Activated CD4-positive, alpha-beta T cell treated with anti-CD3 and anti-CD28 coated beads, Interleukin-2, Interleukin-4, amounts not matched to agents 100 ng/mL and 50 ng/mL, durations not matched to agents 16 hours and 8 hours (primary cell): ENCODE measurements at places on chromosomes 3 and 15.
A peak's percentile ranks its signal among the peaks of the same experiment; 100 is the strongest.

- DNase-seq, result peak; percentile 74
Observed at GRCh38 chr3:114418724-114419543, 125.1 kb downstream of the TIGIT start.

DNA sequence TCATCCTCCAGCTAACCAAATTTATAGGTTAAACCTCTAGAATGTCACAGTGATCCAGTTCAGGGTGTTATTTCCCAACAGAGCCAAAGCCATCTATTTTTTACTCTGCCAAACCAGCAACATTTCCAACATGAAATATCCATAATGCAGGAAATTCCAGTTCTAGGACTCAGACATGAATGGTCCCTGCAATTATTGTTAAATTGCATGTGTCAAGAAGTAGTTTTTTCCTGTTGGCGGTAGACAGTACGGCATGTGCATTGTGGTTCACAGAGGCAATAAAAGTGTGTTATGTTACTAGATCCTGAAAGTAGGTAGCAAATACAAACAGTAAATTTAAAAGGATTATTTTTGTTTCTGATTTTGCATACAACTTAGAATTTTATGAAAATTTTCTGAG, 215.7 kb upstream of the THBS1 start:
- no peak for DNase-seq

DNA sequence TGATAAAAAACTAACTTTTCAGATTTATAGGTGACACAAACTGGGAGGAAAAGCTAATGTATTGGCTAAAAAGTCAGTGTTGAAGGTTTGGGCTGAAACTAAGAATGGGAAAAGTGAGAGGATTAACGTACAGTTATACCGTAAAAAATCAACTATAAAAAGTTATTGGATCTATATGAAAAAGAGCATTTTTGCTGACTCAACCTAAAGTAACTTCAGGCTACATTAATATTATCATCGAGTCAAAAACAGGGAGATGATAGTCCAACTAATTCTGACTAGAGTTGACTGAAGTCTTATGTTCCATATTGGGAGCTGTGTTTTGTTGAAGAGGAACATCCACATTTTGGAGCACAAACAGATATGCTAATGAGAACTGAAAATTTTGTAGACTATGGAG, 19.9 kb downstream of the ZNF654 start:
- DNase-seq, result no peak

GRCh38 chr3:78497021-78497420, 1270.8 kb downstream of the ROBO1 start:
- DNase-seq, result no peak

GRCh38 chr3:102002056-102002455, 152.7 kb downstream of the NFKBIZ start:
- no peak for DNase-seq

DNA sequence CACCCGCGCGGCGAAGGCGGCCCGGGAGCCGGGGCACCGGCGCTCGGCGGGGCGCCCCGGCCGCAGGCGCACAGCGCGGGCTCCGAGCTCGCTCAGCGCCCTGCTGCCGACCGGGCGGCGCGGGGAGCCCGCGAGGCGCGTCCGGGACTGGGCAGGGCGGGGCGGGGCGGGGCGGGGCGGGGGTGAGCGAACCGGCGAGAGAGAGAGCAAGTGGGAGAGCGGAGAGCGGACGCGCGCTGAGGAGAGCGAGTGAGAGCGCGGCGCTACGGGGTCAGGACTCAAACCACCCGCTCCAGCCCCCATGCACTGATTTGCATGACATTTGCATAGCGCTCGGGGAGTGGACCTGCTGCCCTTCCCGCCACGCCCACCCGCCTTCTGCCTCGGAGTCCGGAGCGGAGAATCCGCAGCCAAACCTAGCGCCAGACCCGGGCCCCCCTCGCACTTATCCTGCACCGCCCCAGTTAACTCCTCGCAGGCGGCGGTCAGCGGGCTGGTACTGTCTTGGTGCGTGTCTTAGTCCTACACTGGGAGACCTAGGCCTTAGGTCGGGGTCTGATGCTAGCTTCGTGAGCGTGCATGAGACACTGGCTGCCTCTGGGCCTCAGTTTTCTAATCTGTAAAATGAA, at the start of gene MYLK:
Gene MYLK (minus strand): TSS at position 130 of the 629 bp plus-strand sequence. CDS start 90,491 bp downstream, outside the sequence.
- DNase-seq, result peak; percentile 51

DNA sequence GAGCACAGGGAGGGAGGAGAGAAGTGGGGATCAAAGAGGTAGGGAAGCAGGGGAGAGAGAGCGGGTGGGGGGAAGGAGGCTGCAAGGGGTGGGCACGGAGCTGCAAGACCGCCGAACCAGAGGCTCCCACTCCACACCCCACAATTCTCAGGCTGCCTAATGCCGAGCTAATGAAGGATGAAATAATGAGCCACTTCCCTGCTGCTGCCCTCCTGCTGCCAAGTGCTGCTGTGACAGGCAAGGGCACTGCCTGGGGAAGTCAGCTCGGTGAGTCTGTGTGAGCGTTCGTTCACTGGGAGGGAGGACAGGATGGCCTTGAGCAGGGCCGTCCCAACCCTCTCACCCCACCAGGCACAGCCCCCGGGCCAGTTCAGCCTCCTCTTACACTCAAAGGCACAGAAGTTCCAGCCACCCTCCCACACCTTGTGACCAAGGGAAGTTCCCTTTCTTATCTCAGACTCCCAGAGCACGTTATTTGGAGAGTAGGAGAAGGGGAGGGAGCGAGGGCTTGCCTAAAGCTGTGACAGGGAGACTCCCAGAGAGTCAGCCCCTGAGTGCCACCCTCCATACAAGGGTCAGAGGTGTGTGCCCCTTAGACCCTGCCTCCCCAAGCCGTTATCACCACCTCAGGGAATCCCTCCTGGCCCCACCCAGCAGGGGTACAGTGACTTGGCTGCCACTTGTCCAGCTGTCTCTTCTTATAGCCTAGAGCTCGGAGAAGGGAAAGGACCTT, 12.4 kb downstream of the GLYCTK start:
- DNase-seq, result no peak

- DNase-seq, result no peak
Observed at GRCh38 chr15:51874751-51875644, 45.5 kb downstream of the TMOD3 start.

GRCh38 chr15:60480888-60481287, 1.9 kb upstream of the ICE2 start:
- DNase-seq, result no peak

DNA sequence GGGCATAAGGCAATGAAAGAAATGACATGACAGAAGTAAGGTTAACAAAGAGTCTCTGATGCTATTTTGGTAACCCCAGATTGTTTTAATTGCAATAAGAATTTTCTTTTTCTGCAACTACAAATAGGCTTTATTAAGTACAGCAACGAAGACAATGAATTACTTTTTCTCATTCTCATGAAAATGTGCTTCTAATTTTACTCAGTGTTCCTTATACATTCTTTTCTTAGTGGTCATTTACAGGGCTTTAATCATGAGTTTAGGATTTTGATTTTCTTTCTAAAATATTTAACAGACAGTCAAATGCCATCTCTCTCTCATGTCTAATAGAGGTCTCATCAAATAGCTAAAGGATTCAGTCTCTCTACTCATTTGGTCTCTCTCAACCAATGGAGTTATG, 452.1 kb downstream of the RAP2B start:
- DNase-seq, result no peak

DNA sequence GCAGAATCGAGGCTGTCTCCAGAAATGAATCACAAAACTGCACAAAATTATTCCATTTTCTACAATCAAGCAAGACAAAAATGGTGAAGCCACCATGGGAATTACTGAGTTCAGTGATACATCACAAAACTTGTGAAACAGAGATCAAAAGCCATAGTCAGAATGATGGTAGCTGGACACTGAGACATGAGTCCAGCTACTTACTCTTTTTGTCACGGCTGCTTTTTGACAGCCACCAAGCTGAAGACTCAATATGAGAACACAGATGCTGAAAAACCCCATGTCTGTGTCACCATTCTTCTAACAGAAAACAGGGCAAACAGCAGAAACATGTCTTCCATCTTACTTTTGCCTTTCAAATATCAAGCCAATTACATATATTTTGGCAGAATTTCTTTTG, 237.6 kb downstream of the LPP start:
- DNase-seq, result no peak

- no peak for DNase-seq
Observed at GRCh38 chr3:134039161-134039862, 9.6 kb upstream of the SLCO2A1 start.

DNA sequence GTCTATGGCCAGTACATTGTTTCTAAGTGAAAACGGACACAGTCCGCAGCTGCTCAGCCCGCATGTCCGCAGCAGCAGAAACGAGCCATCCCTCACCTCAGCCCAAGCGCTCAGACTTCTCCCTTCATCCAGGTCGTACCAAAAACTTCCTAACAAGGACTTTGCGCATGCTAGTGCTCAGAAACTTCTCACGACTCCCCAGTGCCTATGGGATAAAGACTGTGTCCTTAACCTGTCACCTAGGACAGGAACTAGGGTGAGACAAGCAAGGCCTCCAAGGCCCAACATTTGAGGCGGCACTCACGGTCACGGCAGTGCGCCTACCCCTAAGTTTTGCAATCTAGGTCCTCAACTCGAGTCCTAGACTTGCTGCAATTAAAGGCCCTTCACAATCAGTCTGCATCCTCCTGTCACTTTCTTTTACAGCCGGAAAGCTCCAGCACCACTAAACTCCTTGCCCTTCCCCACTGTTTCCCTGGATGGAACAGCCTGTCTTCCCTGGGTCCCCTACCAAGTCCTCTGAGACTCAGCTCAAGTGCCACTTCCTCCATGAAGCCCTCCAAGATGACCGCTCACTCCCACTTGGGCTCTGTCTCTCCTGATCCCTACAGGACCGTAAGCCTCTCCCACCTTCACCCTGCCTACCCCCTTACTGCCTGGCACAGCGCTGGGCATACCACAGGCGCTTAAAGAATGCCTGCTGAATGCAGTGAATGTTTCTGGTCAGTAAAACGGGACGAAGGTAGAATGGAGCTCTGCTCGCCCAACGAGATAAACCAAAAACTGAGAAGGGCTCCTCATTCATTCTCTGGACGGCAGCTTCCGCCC, 1.2 kb downstream of the CLN6 start:
- DNase-seq, result no peak

GRCh38 chr3:105948101-105948500, 79.3 kb upstream of the CBLB start:
- DNase-seq, result no peak

GRCh38 chr15:62769604-62770003, 272.9 kb upstream of the TPM1 start:
- DNase-seq, result no peak

- no peak for DNase-seq
Observed at GRCh38 chr3:31968927-31969418, 12.1 kb downstream of the OSBPL10 start.

- no peak for DNase-seq
Observed at GRCh38 chr3:28295898-28296490, 52.5 kb upstream of the ZCWPW2 start.

GRCh38 chr15:101275018-101275417, 2.3 kb downstream of the SELENOS start:
- peak; percentile 61 for DNase-seq

DNA sequence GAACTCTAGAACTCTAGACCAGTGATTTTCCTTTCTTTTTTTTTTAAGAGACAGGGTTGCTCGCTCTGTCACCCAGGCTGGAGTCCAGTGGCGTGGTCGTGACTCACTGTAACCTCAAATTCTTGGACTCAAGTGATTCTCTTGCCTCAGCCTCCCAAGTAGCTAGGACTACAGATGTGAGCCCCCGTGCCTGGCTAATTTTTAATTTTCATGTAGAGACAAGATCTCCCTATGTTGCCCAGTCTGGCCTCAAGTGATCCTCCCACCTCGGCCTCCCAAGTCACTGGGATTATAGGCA, 359.6 kb downstream of the SHQ1 start:
- no peak for DNase-seq

DNA sequence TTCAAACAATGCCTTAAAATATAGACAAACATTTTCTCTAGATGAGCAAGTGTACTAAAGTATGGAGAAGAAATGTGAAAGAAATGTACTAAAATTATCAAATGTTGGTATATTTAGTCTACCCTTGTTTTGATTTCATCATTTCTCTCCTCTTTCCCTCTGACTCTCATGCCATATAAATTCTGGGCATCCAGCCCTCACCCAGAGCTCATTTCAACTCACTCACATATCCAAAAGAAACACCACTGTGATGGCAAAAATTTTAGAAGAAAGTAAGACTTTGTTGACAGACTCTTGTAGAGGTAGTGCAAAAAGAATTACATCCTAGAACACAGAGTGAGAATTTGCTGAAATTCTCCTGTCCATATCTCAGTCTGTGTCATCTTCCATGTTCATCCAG, 377.8 kb upstream of the SUCLG2 start:
- no peak for DNase-seq

DNA sequence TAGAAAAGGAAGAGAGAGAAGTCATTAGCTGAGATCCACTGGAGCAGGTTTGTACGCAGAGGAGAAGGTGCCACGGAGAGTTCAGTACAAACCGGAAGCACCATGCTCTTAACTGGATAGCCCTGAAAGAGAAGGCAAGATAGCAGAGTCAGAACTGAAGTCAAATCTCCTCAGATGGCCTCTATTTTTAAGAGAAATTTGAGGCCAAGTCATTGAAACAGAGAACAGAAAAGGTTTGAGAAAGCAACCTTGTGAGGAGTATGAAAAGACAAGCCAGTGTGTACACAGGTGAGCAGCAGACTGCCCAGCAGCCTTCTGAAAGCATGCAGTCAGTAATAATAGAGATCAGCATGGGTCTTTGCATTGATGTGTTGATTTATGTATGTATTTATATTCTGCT, 66.1 kb upstream of the SPRED1 start:
- no peak for DNase-seq

DNA sequence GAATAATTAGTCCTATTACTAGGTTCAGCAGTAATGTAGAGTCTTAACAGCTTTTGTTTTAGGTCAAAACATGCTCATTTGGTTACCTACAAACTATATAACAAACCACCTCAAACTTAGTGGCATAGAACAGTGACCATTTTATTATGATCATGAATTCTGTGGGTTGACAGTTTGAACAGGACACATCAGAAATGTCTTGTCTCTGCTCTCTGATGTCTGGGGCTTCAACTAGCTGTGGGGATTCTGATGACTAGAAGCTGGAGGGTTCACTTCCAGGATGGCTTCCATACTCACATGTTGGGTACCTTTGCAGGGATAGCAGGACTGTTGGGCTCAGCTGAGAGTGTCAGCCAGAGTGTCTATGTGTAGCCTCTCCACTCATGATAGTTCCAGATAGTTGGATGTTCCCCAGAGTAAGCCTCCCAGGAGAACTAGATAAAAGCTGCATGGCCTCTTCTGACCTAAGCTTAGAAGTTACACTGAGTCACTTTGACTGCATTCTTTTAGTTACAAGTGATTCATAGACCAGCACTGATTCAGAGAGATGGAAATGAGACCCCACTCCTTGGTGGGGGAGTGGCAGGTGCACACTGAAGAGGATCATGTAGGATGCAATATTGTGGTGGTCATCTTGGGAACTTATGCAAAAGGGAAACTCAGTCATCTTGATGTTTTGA, 32.6 kb downstream of the PLCL2 start:
- no peak for DNase-seq
